ENCODE measurements at places on chromosomes 1 and 21.

GRCh38 chr1:54609301-54609921, 13.9 kb downstream of the FAM151A start:
- DNase-seq = no peak

DNA sequence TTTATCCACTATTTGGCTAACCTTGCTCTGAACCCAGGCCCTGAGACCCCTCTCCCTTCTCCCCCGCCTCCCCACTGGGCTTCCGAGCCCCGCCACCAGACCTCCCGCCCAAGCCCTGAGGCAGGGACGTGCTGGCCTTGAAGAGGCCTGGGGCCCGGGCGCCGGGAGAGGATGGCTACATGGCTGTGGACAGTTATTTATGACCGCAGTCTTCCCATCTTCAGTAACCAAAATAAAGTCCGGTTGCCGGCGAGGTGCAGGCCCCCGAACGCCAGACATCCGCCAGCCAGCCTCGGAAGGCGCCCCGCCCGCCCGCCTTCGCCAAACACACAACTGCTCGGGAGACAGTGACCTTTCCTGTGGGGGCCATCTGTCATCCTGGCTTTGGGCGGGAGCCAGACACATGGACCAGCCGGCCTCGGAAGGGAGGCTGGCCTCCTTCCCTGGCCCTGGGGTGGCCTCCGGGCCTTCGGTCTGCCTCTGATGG, 69.0 kb downstream of the DHRS3 start:
- DNase-seq = no peak

GRCh38 chr1:3759796-3760195, 7.5 kb downstream of the CCDC27 start:
- no peak for DNase-seq

DNA sequence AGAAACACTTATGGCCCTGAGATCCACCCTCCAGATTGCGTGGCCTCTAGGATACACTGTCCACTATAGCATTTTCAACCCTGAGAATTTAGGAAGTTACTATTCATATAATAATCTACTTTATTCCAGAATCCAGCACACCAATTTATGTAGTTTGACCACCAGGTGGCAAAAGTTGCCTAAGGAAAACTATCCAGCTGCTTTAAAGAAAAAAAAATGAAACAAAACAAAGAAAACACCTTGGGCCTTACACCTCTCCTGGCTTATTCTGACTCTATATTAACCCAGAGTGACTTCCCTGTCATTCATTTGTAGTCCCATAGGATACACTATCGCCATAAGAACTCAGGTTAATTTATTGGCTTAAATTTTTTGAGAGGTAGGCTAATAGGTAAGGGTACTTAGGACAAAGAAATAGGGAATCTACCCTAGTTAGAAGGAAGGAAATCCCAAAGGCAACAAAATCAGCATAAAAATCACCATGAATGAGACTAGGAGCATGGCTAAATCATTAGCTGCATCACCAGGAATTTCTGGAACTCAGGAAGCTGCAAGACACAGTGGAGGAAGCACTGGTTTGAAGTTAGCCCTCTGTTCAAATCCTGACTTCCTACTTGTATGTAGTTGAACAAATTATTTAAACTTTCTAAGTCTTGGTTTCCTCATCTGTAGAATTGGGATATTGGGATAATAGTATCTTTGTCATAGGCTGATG, 107.5 kb downstream of the SPAG17 start:
- peak; percentile 19 for DNase-seq

- no peak for DNase-seq
Observed at GRCh38 chr1:241063276-241063675, 293.7 kb downstream of the RGS7 start.

- no peak for DNase-seq
Observed at GRCh38 chr1:25356441-25356840, 18.3 kb downstream of the TMEM50A start.

DNA sequence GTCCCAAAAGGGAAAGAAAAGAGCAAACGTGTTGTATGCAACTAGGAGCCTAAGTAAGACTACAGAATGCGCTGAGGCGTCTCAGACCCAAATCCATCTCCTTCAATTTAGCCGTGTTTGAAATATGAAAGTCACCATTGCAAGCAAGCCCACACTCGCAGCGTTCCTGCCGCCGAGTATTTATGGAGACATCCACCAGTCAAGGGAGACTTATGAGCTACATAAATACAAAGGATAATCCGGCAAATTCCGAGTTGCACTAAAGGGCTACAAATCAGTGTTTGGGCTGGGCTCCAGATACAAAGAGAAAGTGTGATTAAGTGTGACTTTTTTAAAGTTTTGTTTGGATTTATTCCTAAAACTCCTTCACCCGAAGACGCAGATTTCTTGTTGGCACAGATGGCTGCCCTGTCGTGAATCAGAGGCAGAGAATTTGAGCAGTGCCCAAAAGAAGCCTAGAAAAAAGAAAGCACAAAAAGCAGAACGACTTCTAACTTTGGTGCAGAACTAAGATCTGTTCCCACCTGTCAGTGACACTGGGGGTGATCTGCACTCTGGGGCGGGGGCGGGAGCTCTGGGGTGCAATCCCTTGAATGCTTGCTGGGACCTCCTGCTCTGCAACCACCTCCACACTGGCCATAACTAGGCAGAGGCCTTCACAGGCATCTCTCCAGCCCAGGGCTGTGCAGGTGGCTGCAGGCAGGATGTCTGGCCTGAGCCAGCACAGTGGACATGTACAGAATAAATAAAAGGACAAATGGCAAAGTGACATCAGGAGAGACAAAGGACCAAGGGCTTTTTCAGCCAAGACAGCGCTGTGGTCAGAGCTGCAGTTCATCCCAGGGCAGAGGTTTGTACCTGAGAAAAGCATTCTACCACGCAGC, 489.7 kb downstream of the NPHP4 start:
- no peak for DNase-seq

- DNase-seq = no peak
Observed at GRCh38 chr1:48196237-48196636, 26.3 kb upstream of the SLC5A9 start.

DNA sequence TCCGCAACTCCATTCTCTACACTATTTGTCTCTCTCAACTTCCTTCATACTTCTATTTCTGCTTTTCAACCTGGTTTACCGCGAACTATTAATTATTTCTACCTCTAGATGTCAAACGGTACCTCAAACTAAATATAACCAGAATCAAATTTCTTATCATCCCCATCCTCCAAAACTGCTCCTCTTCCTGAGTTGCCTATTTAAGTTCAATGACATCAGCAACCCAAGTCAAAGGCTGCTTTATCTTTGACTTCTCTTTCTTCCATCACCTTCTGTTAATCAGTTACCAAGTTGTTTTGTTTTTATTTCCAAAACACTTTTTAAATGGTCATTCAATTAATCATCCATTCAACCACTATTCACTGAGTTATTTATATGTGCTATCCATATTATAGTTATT, 171.9 kb downstream of the COL24A1 start:
- DNase-seq = no peak

GRCh38 chr1:234719454-234720251, 109.7 kb upstream of the IRF2BP2 start:
- DNase-seq = no peak

GRCh38 chr1:6603915-6604558, 1.4 kb upstream of the KLHL21 start:
- DNase-seq = no peak

DNA sequence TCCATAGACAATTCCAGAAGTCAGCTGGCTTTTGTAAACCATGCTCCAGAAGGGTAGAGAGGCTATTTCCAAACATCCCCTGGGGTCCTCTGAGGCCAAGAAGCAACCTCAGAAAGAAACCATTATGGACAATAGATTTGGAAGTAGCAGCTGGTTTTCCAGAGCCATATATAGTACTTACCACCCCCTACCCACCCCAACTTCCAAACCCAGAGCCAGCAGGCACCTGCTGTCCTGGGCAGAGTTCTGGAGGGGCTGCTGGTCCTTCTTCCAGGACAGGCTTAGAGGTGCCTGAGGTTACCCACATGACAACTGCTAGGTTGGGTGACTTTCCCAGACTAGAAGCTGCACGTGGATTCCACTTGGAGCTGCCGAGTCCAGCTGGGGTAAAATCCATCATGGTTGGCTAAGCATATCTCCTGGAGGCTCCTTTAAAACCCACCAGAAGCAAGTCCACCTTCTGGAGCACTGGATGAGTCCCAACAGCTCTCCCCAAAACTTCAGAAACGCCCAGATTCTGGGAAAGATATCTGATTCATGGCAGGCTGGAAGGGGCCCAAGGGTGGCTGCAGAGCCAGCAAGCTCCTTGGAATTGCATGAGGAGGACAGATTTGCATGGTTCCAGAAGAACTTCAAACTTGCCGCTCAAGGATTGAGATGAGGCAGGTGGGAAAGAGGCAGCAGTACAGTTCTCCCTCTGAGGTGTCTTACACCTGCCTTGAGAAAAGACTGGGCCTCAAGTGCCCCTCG, 5.8 kb downstream of the MYCL start:
- no peak for DNase-seq

DNA sequence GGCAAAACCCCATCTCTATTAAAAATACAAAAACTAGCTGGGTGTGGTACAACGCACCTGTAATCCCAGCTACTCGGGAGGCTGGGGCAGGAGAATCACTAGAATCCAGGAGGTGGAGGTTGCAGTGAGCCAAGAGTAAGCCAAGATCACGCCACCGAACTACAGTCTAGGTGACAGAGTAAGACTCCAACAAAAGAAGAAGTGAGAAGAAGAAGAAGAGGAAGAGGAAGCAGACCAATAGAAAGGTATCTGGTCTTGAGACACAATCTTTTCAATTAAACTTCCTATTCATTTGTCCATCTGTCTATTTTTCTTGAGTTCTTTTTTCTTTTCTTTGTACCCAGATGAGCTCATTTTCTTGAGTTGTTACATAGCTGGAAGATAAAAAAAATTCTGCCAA, 55.7 kb upstream of the ACADM start:
- DNase-seq = no peak

DNA sequence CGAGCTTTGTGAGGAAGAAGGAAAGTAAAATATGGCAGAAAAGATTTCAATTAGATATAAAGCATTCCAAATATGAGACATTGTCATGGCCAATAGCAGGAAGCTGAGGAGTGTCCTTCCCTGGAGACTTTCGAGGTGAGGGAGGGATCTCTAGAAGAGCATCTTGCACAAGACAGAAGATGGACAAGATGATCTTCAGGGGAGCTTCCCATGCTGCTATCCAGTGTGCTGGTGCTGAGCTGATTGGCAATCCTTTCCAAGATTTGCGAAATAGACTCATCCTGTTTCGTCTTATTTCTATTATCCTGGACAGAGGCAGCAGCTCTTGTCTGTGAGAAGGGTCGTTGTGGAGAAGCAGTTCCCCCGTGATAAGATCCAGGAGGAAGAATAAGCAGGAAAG, 342.0 kb upstream of the CAMK1G start:
- DNase-seq = no peak

- peak; percentile 57 for DNase-seq
Observed at GRCh38 chr1:11948822-11949458, 14.4 kb downstream of the PLOD1 start.

DNA sequence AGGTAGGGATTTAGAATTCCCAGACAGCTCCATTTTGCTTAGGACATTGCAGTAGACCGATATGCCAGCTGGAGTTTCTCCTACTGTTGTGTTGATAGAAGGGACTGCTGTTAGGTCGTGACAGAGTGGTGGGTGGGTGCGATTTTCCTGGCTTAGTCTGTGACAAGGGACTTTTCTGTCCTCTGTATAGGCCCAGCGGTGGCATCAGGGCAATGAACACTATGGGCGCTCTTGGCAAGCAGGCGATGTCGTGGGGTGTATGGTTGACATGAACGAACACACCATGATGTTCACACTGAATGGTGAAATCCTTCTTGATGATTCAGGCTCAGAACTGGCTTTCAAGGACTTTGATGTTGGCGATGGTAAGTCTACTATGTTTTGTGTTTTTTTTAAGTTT, 321.8 kb downstream of the ZP4 start:
- DNase-seq = no peak

- DNase-seq = no peak
Observed at GRCh38 chr1:9590201-9590600, 1.5 kb downstream of the TMEM201 start.

- DNase-seq = no peak
Observed at GRCh38 chr1:239587066-239587465, 200.7 kb downstream of the CHRM3 start.

DNA sequence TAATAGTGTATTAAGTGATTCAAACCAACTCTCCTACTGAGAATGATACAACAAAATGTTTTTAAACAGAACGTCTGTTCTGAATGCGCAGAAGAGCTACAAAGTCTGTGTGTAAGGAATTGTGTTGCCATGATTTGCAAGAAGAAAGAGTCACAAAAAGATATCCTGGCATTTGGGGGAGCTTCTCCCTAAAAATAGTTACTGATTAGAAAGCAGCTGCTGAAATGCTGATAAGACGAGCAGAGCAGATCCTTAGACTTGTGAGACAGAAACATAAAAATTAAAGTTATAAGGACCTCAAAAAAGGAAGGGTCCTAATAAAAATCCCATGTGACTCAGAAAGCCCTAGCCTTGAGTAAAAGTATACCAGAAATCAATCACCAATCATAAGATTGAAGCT, 54.9 kb upstream of the CRB1 start:
- no peak for DNase-seq

- no peak for DNase-seq
Observed at GRCh38 chr1:219952361-219952760, 24.0 kb upstream of the SLC30A10 start.

- peak; percentile 42 for DNase-seq
Observed at GRCh38 chr1:19665496-19666465, 1.1 kb downstream of the HTR6 start.

DNA sequence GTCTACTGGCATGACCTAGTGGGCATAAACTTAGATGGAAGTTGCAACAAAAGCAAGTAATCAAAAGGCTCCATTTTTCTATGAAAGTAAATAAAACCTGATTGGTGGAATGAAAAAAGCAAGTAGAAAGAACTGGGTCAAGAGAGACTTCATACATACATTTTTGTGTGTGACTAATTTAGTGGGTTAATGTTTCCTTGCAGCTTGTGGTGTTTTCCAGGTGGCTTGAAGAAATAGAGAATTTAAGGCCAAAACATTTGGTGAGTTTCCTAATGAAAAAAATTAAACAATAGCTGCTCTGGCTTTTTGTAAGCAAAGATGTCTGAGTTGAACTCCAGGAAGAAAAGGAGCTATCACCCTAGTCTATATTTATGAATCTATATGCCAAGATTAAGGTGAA, 71.0 kb downstream of the ZC3H11B start:
- no peak for DNase-seq

DNA sequence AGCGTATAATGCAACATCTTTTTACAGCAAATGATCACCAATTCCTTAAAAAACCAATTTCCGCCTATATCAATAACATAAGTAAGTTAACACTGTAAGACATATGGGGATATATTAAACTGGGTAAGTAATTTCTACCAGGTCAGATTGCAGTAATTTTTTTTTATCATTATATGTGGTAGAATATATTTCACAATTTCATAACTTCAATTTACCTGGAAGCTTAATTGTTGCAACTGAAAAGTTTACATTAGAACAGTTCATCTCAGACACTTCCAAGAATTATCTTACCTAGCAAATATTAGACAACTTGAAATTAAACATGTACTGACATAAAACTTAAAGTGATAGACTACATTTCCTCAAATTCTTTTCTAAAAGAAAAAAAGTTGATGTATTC, 51.9 kb upstream of the ASPM start:
- no peak for DNase-seq
